Activated naive CD4-positive, alpha-beta T cell (primary cell): ENCODE measurements at places on chromosomes 2 and 18.

DNA sequence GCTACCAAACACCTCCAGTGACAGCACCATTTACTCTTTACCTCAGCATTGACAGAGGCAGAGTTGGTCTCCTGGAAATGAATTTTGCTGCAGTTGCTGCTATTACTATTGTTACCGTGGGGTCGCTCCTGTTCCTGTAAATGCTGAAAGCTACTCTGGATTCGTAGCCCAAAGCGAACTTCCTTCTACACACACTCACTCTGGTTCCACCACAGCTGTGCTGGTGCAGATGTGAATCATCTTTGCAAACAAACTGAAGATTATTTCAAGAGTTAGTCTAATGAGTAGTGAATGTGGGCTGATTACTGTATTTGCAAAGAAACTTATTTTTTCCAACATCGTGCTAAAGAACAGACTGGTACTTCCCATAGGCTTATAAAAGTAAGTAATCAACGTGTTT is 304.0 kb downstream of the LPIN1 start:
- DNase-seq: no peak

DNA sequence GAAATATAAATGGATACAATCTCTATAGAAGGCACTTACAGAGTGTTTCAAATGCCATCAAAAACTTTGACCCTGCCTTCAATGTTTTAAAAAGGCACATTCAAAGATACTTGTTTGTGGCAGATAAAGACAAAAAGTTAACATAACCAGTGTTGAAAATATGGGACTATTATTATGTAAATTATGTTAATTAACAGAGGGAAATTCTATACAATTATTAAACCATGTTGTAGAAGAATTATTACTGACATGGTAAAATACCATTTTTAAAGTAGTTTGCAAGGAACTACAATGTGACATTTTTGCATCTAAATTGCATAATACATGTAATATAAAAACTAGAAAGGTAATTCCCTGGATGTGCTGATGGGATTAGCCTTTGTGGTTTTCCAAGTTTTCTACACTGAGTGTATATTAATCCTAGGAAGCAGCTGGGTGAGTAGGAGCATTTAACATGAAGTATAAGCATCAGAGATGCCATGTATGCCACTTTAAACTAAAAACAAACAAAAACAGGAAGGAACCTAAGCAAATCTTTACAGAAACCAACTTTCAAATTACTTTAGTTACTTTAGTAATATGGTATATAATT is 21.7 kb downstream of the MIB1 start:
- no peak for DNase-seq

DNA sequence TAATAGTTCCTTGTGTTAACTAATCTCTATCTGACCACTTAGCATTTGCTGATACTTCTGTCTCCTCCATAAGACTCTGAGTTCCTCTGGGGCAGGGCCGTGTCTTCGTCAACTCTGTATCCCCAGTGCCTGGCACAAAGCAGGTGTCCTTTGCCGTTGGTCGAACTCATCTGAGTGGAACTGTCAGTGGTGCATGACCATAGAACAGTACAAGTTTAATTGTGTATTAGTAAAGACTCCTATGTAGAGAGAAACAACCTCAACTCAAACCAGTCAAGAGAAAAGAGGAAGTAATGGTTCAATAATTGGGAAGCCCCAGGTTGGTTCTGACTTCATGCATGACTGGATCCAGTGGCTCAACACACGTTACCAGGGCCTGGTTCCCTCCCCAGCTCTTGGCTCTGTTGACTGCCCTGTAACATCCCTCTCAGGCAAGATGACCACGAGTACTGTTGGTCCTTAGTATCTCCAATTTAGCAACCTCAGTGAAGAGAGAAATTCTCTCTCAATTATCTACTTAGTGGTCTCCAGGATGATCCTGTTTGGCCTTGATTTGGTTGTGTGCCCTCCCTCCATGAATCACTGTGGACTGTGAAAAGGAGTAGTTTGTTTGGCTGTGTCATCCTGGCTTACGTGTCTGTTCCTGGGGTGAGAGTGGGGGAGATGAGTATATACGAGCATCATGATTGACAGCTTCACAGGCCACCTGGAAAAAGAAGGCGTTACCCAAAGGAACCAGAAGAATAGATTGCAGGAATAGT is 58.5 kb upstream of the MSH6 start:
- DNase-seq: no peak

DNA sequence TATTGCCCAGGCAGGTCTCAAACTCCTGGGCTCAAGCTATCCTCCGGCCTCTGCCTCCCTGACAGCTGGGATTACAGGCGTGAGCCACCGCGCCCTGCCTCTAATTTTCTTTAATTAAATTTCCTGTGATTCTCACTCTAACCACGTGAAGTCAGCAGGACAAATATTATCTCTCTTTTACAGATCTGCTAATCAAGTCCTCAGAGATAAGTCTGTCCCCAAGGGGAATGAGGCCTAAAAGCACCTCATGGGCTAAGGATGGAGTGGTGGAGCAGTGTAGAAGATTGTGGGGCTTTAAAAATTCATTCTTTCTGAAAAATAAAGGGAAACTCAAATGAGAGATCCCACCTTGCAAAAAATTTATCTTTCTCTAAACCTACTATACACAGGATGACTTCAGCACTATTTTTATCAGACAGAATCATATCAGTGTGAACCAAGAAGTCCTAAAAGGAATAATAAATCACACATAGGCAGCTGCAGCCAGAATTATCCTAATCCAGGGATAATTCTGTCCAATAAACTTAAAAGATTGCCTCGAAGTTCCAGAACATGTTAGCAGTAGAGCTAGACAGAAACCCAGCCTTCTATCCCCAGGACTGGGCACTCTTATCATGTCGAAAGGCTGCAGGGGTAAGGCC is 38.3 kb upstream of the BMPR2 start:
- DNase-seq: no peak

GRCh38 chr2:156083763-156084493 is 248.6 kb downstream of the NR4A2 start:
- no peak for DNase-seq

DNA sequence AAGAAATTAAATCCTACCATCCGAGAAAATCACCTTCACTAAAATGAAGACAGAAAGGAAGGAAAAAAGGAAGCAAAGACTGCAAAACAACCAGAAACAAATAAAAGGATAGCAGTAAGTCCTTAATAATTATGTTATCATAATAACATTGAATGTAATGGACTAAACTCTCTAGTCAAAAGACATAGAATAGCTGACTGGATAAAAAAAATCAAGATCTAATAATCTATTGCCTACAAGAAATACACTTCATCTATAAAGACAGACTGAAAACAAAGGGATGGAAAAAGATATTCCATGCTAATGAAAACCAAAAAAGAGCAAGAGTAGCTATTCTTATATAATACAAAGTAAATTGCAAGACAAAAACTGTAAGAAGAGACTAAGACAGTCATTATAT is 48.5 kb upstream of the SGPP2 start:
- DNase-seq: no peak

DNA sequence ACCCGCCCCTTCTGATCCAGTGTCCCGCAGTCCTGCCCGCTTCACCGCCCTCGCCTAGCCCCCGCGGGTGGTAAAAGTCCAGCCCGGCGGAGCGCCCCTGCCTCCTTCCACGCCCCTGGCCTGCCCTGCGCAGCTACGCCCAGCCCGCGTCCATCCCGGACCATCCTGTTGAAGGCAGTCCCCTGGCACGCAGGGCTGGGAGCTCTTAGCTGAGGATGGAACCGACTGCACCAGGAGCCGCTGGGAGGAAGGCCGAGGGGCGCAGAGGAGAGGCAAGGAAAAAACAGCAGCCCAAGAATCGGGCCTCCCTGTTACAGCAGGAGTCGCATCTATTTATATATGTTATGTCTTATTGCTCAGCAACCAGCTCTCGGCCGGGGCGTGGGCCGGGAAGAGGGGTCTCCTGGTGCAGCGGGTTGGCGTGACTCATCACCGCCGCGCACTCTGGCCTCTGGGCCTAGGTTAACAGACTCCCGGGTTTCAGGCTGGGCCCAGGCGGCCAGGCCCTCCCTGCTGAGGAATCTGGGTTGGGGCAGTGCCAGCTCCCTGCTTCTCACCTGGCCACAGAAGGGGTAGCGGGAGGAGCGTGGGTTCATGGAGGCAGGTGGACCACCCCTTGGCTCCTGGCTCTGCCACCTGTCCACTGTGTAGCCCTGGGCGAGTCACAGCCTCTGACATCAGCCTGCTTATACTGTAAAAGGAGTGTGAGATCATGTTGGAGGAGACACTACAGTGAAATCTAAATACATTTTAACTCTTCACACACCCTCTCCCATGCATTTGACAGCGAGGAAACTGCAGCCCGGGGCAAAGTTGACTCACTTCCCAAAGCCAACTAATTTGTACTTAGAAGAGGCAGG is 13.4 kb upstream of the MAP3K2 start:
- DNase-seq: no peak

DNA sequence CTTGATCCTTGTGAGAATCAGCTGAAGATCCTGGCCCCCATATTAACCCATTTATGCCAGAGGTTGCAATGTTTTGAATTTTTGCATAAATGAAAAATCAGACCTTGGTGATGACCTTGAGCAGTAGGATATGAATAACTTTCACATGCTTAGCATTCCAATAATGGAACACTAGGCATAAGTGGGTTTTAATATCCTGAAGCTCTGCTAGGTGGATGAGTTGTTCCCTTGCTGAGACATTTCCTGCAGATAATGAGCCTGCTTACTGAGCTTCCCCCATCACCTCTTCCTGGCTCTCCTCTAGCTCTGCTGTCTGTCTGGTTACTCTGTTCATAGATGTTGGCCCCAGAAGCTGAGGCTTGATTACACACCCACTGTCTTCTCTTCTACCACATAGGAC is 25.5 kb upstream of the SEC11C start:
- DNase-seq: no peak

- DNase-seq: no peak
Observed at GRCh38 chr18:10045296-10045891, 131.6 kb downstream of the VAPA start.

GRCh38 chr2:168712053-168712452 is 90.4 kb upstream of the NOSTRIN start:
- DNase-seq: no peak

- no peak for DNase-seq
Observed at GRCh38 chr18:48983793-48984437, 33.1 kb upstream of the SMAD7 start.

DNA sequence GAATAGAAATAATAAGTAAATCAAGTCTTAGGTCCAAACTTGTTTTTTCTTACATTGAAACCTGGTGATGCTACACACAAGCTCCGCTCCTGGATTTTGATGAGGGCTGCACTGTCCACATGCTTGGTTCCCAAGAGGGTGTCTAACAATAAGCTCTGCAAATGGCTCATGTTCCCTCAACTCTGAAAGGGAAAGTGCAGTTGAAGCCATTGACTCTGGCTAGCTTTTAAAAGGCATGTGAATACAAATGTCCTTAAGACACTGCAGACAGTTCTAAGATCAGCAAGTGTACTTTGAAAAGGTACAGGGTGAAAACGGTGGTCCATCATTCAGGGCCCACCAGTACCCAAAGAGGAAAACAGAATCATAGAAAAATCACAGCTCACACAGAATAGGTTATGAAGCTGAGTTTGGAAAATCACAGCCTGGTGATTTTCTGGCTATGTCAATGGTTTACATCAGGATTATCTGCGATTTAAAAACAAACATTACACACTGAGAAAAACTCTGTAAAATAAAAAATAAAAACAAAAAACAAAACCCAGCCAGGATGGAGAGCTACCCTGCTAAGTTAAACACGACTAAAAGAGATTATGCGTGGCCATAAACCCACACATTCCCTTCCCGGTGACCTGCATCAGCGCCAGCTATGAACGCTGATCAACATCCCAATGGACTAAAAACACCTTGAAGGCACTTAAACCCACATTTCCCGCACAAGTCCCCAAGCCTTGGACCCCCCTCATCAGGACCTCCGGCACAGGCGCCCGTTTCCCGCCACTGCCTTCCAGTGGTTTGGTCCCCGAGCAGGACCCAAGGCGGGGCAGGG is 554 bp downstream of the PFN4 start:
- DNase-seq: no peak

DNA sequence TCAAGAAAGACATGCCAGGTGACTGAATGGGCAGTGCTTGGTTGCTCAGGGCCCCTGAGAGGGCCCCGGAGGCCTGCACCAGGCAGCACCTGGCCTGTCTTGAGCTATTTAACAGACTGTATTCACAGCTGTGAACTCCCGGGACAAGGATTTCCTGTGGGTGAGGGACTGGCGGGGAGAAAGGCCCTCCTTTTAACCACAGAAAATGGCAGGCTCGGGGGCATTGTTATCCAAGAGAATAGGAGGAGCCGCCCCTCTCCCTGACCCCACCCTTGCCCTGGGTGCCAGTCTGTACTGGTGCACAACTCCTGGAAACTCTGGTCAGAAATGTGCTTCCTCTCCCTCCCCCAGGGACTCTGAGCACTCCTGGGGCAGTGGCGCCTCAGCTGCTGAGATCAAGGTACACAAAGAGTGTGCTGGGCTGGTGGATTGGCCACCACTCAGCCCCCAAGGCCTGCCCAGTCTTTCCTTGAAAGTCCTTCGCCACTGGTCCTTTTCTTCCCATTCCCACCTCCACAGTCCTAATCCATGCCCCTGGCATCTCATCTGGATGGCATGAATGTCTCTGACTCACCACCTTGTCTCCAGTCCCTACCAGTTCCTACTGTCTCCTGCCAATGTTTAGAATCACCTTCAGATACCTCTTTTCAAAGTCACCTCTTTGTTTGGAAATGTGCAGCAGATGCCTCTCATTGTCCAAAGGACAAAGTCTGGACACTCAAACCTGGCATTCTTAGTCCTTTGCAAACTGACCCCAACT is 19.6 kb upstream of the EPAS1 start:
- DNase-seq: no peak

- DNase-seq: no peak
Observed at GRCh38 chr18:62876828-62877227, 161.5 kb downstream of the PHLPP1 start.

DNA sequence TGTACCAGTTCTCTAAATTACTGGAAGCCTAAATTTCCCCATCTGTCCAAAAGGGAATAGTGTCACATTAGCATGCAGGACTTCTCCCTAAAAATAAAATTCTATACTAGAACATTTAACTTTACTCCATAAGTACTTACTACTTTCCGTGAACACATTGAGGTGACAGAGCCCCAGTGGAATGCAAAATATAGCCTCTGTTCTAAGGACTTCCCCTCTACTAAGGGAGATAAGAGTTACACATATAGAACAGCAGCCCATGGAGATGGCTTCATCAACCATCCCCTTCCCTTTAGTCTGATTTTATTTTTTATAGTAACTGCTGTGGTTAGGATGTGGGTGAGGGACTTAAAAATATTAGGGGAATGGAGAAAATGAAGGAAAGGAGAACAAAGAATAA is 68.9 kb upstream of the STPG4 start:
- DNase-seq: no peak

DNA sequence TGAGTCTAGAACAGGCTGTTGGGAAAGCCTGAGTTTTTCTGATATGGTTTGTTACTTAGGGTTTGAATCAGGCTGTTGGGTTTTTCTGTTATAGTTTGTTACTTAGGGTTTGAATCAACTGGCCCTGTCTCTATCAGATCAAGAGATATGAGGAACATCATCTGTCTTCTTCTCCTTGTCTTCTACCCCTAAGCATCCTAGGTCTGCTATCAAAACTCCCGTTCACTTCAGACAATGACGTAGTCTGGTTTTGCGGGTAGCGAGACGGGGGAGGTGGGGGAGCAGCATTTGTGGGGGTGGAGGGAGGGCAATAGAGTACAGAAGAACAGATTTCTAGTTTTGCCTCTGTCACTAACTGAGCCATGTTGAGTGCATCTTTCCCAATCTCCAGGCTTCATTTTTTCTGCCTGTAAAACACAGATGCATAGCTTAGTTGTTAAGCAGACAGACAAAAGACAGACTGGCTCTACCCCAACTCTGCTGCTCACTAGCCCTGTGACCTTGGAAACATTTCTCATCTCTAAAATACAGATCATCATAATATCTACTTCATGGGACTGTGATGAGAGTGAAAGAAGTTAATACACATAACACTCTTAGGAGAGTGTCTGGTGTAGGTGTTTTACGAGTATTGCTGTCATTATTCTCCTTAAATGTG is 9.1 kb downstream of the TNP1 start:
- DNase-seq: no peak
